ENCODE measurements at places on chromosomes 2 and 18. TPM values are rescaled to one million over a fixed set of nuclear protein-coding genes. Genes with fewer than 3 reads are reported as not detected.

DNA sequence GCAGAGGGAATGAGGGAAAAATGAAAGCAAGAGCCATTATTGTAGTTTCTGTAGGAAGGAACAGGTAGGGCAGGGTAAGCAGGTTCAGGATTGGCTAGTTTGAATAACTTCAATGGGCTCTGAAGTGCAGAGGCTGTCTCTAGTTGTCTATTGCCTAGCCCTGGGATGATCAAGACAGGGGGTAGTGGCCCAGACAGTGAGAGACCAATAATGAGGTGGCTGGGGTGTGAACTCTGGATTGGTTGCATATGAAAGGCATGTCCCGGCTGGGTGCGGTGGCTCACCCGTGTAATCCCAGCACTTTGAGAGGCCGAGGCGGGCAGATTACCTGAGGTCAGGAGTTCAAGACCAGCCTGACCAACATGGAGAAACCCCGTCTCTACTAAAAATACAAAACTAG is 67.5 kb upstream of the SLC38A11 start:
- DNase-seq, result no peak
- no peaks in the 10 kb centered on the region for H3K36me3 ChIP-seq
- peaks cover 12% of the 10 kb centered on the region for H3K27me3 ChIP-seq
- H3K4me3 ChIP-seq, result no peak overlapping the region

Gene SAG
- total RNA-seq, result 0.04 TPM

Gene MEP1B
- total RNA-seq, result 0.09 TPM

- no peak overlapping the region for H3K27ac ChIP-seq
- H3K27me3 ChIP-seq, result peaks cover 14% of the 10 kb centered on the region
- H3K4me1 ChIP-seq, result no peaks in the 10 kb centered on the region
- no peaks in the 10 kb centered on the region for H3K36me3 ChIP-seq
- DNase-seq, result no peak
These were observed 53.2 kb downstream of the EEF1B2 start for GRCh38 chr2:206212673-206213513.

Gene TMX3
- total RNA-seq, result 59.9 TPM

DNA sequence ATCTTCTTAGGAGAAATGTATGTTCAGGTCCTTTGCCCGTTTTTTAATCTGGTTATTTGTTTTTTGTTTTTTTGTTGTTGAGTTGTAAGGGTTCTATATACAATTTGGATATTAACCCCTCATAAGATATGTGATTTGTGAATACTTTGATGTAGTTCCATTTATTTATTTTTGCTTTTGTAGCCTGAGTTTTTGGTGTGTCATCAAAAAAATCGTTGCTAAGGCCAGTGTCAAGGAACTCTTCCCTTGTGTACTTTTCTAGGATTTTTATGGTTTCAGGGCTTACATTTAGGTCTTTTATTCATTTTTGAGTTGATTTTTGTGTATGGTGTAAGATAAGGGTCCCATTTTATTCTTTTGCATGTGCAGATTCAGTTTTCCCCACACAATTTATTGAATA is 372.6 kb downstream of the PLCL1 start:
- H3K27me3 ChIP-seq, result no peaks in the 10 kb centered on the region
- no peaks in the 10 kb centered on the region for H3K36me3 ChIP-seq
- H3K4me3 ChIP-seq, result no peak overlapping the region
- no peak overlapping the region for H3K27ac ChIP-seq
- H3K4me1 ChIP-seq, result no peaks in the 10 kb centered on the region

Gene SERPINB13
- total RNA-seq, result not detected

DNA sequence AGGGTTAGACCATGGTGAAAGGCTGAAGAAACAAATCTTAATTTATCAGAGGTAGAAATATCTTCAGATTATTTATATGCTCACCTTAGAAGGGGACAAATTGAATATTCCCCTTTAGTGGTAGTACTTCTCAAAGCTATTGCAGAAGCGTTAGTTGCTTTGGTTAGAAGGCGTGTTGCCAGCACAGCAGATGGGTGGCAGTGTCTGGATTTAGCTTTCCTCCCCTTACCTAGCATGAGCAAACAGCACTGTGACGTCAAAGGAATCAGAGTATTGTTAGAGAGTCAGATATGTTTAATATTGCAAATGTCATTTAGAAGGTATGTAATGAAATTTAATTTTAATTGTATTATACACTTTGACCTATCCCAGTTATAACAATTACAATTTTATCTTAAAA is 27.2 kb upstream of the GALR1 start:
- H3K4me1 ChIP-seq, result no peaks in the 10 kb centered on the region
- no peak for DNase-seq
- no peak overlapping the region for H3K27ac ChIP-seq
- H3K4me3 ChIP-seq, result no peak overlapping the region
- H3K27me3 ChIP-seq, result peaks cover 9% of the 10 kb centered on the region
- no peaks in the 10 kb centered on the region for H3K36me3 ChIP-seq

- no peaks in the 10 kb centered on the region for H3K36me3 ChIP-seq
- DNase-seq, result no peak
- no peak overlapping the region for H3K4me3 ChIP-seq
- no peak overlapping the region for H3K27ac ChIP-seq
These were observed 2.4 kb upstream of the IMPA2 start for GRCh38 chr18:11978956-11979355.

DNA sequence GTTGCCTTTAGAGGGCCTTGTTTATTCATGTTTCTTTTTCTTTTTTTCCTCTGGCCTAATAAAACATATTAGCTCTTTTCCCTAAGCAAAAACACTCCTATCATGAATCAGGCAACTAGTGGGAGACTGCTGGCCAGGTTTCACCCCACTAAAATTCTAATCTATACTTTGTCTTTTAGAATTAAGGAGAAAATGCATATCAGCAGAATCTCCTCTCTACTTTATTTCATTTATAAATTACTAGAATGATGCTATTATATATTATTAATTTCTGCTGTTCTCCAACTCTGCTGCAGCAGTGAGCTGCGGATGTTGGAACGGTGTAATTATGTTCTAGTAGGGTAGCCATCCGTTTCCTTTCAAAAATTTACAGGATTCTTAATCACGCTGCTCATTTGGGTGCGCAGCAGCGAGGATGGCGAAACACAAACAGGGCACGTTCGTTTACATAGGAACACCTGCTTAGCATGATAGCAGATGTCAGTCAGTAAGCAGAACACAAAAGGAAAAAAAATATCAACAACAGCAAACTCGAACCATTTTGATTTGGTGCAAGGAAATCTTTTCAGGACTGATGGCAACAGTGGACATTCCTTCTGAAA is 30.5 kb downstream of the ZEB2 start:
- H3K27me3 ChIP-seq, result no peaks in the 10 kb centered on the region
- H3K4me1 ChIP-seq, result peaks cover 64% of the 10 kb centered on the region
- H3K36me3 ChIP-seq, result peaks cover 59% of the 10 kb centered on the region
- H3K27ac ChIP-seq, result no peak overlapping the region
- no peak for DNase-seq

Gene PRSS56
- total RNA-seq, result not detected

DNA sequence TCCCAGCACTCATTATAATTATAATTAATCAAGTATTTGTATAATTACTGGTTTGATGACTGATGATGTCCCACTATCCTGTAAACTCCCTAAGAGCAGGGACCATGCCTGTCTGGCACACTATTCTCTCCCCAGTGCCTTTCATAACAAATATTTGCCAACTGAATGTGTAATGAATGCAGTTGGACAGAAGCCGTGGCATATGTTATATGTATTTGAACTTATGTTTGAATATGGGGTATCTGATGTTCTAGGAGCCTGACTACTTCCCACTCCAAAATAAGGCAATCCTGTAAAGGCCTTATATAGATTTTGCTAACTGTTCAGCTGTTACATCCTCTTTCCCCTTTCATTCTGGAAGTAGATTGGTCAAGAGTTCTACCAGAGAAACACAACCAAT is 19.7 kb downstream of the OSBPL6 start:
- no peak for DNase-seq
- no peaks in the 10 kb centered on the region for H3K4me1 ChIP-seq

- peak overlapping the region; percentile 71 for H3K27ac ChIP-seq
- H3K27me3 ChIP-seq, result no peaks in the 10 kb centered on the region
- no peak for DNase-seq
- peaks cover 67% of the 10 kb centered on the region for H3K36me3 ChIP-seq
- peak overlapping the region; percentile 1 for H3K4me3 ChIP-seq
These were observed 6.2 kb upstream of the MYL12B start for GRCh38 chr18:3255611-3256165.

DNA sequence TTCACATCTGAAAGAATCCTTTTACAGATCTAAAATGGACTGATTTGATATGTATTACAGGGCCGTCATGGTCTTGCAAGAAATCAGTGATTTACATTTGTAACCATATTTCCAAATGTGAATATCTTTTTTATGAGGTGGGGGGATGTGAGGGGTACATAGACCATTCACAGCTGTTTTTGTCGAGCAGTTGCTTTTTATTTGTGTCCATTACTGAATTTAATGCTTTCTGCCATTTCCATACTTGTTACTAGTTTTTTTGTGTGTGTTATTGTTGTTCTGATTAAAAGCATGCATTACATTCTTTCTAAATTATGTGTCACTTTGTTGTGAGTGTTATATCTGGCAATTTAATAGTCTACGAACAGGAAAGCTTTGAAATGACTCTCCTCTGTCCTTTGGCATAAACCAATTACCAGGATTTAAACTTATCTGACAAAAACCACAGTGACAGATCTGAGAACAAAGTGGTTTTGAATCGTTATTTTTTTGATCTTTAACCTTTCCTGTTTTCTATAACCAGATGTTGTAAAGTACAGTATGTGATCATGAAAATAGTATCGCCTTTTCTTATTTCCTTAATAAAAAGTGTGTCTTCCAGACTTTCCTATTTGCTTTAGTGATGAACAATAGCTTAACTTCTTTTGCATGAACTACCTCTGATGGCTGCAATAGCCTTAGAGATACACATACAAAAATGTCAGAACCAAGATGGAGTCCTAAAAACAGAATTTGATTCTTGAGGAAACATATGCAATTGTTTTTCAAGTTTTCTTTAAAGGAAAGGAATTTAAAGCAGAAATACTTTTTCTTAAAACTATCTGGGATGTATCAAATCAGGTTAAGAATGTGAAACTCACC is 354.2 kb upstream of the ACVR2A start:
- no peak overlapping the region for H3K27ac ChIP-seq
- H3K4me1 ChIP-seq, result no peaks in the 10 kb centered on the region
- peaks cover 2% of the 10 kb centered on the region for H3K27me3 ChIP-seq
- DNase-seq, result no peak
- H3K36me3 ChIP-seq, result no peaks in the 10 kb centered on the region
- no peak overlapping the region for H3K4me3 ChIP-seq

GRCh38 chr2:211495339-211495738 is 938.9 kb downstream of the CPS1 start:
- H3K4me1 ChIP-seq, result no peaks in the 10 kb centered on the region
- H3K27me3 ChIP-seq, result no peaks in the 10 kb centered on the region
- H3K4me3 ChIP-seq, result no peak overlapping the region
- no peaks in the 10 kb centered on the region for H3K36me3 ChIP-seq
- no peak for DNase-seq
- H3K27ac ChIP-seq, result no peak overlapping the region

Gene NYAP2
- total RNA-seq, result not detected

DNA sequence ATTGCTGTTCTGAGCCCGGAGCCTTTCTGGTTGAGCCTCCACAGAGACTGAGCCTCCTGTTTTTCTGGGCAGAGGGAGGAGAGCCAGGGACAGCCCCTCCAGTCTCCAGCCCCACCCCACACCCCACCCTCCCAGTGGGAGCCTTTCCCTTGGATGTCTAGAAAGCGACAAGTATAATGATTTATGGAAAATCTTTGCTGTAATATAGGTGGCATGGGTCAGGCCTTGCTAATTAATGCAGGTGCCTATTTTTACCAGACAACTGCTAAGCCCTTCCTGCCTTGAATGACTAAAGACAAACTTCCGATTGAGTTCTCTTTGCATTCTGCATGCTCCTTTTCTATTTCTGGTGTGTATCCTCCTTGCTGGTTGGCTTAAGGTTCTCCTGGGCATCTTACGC is 43.1 kb downstream of the MERTK start:
- peaks cover 19% of the 10 kb centered on the region for H3K27me3 ChIP-seq
- no peaks in the 10 kb centered on the region for H3K4me1 ChIP-seq
- H3K4me3 ChIP-seq, result no peak overlapping the region
- H3K36me3 ChIP-seq, result no peaks in the 10 kb centered on the region

- H3K27ac ChIP-seq, result no peak overlapping the region
- DNase-seq, result no peak
- H3K36me3 ChIP-seq, result no peaks in the 10 kb centered on the region
- H3K27me3 ChIP-seq, result peaks cover 42% of the 10 kb centered on the region
These were observed 697 bp upstream of the SPATS2L start for GRCh38 chr2:200305797-200306195.

Gene TMEM169
- total RNA-seq, result 0.40 TPM

Gene REG3A
- not detected for total RNA-seq

Gene EGR4
- not detected for total RNA-seq

Data from activated B cell treated with CpG ODN at 0.5 μM for 24 hours (primary cell).